ENCODE measurements at places on chromosomes 7 and 10.

- DNase-seq: no peak
Measured at GRCh38 chr7:6221340-6222319, 50.8 kb downstream of the CYTH3 start.

DNA sequence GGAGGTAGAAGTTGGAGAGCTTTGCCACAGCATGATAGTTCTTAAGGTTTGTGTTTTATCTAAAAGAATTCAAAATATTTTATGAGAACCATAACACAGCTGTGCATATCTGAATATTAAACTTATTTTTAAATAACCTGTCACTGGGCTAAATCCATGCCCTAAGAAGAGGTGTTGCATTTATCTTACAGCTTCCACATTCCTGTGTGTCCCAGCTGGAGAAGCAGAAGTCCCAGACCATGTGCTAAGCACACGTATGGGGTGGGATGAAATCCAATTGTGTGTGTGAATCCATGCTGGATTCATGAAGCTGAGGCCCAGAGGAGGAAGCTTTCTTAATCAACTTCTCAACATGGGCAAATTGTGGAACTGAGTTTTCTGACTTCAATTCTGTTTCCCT lies 121.5 kb downstream of the PKD1L1 start:
- no peak for DNase-seq

DNA sequence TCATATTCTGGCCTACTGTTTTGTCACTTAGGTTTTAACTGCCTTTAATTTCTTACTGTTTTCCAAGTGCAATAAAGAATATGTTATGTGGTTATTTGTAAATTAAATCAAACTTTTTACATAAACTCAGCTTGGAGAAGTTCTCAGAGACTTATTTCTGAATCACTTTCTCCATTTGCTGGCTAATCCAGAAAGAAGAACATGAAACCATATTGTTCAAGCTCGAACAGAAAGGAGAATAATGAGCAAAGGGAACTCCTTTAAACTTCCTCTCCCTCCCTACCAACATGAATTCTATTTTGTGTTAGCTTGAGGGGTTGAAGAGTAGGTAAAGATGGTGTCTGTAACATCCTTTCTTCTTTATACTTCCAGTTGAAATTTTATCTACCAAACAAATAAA lies 52.3 kb downstream of the SHTN1 start:
- no peak for DNase-seq

GRCh38 chr10:17256627-17257026 lies 28.6 kb downstream of the VIM start:
- no peak for DNase-seq

GRCh38 chr10:3201796-3202195 lies 29.2 kb upstream of the PITRM1 start:
- DNase-seq: no peak

DNA sequence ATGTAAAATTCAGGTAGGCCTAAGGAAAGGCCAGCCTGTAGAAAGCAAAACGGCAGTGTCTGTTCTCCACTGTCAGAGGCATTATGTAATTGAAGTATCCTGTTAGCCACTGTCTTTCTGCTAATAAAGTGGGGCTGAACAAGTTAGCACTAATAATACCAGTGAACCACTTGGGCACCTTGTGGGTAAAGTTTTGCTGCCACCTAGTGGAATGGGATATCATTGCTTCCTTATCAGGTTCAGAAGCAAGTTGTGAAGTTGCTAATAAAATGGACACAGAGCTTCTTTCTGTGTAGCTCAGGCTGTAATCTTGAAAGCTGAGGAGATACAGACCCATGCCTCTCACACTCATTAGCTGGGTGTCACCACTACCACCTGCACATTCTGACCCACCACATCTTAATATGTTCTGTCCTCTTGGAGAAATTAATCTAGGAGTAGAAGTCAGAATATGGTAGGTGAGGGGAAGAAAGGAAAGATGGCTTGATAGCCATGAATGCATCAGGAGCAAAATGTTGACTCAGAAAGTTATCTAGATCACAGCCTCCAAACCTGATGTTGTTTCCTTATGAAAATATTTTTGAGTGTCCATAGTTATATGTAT lies 175.1 kb downstream of the SEPTIN7 start:
- no peak for DNase-seq

GRCh38 chr7:81584667-81585066 lies 185.2 kb downstream of the HGF start:
- DNase-seq: no peak

DNA sequence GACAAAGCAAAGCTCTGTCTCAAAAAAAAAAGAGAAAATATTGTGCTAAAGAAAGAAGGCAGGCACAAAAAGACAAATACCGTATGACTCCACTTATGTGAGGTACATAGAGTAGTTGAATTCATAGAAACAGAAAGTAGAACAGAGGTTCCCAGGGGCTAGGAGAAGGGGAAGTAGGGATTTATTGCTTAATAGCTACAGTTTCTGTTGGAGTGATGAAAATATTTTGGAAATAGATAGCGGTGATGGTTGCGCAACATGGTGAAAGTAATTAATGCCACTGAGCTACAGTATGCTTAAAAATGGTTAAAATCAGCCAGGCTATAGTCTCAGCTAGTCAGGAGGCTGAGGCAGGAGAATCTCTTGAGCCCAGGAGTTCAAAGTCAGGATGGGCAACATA lies 18.5 kb upstream of the NPFFR1 start:
- DNase-seq: no peak

DNA sequence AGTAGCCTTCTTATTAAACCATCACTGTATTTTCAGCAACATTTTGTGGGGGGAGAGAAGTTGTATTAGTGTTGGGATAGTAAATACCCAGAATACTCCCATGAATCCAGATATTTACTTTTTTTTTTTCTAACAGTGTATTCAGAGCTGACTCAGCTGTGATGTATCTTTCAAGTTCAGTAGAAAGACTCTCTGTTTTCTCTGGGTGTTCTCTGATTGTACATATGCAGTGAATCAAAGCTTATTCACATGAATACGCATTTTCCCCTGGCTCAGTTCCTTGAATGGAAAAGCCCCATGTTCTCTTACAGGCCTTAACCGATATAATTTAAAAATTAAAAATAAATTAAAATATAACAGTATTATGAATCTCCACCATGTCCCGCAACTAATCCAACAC lies 1.3 kb downstream of the TFPI2 start:
- DNase-seq: no peak

DNA sequence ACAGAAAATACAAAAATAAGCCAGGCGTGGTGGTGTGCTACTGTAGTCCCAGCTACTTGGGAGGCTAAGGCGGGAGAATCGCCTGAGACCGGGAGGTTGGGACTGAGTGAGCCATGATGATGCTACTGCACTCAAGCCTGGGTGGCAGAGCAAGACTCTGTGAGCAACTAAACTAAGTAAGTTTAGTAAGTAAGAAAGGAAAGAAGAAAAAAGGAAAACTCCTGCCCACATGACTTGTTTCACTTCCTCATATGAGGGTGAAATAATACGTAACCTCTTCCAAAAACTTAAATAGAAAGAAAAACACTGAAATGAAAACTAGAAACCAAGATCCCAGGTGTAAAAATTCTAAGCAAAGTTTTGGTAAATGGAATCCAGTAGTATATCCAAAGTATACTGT lies 79.6 kb downstream of the LARP4B start:
- DNase-seq: no peak

GRCh38 chr10:100878291-100878910 lies 34.4 kb upstream of the SLF2 start:
- DNase-seq: peak; percentile 72

DNA sequence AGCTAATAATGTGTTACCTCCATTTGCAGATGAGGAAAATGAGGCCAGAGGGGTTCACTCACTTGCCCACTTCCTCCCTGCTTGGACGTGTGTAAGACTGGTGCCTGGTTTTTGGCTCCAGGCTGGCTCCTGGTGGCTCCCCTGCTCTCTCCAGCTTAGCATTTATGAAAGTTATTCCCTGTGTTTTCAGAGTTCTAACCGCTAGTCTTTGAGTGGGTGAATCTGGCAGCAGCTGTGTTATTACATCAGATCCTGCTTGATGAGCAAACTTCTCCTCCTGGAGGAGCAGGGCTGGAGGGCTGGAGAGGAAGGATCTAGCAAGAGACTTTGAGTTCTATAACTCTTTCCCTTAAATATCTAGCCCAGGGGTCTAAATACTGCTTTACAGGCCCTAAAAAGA lies 80.9 kb upstream of the AGBL3 start:
- DNase-seq: peak; percentile 74

DNA sequence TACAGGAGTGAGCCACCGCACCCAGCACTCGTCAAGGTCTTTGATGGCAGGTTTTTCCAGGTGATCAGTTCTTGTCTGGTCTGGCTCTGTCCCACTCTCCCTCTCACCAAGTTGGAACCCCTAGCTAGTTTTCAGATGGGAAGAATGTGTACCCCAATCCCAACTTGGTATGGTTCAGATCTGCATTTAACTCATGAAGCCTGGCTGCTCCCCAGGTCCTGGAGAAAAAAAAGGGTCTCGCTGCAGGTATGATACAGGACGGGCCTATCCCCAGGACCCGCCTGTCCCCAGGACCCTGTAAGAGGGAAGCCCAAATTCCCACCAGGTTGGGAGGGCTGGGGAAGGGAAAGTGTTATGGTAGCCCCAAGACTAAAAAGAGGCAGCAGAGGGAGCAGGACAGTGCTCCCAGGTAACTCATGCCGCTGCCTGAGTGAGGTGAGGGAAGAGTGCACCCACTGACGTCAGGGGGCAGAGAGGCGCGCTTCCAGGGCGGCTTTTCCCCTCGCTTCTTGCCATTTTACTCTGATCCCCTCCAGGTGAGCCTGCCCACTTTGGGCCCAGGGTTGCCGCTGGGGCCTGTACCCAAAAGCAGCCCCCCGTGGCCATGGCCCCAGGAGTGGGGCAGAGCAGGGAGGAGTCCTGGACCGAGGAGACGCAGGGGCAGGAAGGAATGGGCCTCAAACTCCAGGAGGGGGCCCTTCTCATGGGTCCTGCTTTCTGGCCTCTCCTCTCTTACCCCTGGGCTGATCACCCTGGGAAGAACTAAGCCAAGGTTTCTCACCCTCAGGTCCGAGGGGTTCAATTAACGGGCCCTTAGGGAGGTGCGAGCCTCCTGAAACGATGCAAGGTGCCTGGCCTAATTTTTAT lies 36.4 kb upstream of the SRRM3 start:
- no peak for DNase-seq

Measured in left hindlimb (tissue), 1 donor.